GM03348 (cell line): ENCODE measurements at places on chromosomes 1 and 21.
A peak's percentile ranks its signal among the peaks of the same experiment; 100 is the strongest.

GRCh38 chr1:246350745-246351144, 156.3 kb downstream of the SMYD3 start:
- DNase-seq = no peak

DNA sequence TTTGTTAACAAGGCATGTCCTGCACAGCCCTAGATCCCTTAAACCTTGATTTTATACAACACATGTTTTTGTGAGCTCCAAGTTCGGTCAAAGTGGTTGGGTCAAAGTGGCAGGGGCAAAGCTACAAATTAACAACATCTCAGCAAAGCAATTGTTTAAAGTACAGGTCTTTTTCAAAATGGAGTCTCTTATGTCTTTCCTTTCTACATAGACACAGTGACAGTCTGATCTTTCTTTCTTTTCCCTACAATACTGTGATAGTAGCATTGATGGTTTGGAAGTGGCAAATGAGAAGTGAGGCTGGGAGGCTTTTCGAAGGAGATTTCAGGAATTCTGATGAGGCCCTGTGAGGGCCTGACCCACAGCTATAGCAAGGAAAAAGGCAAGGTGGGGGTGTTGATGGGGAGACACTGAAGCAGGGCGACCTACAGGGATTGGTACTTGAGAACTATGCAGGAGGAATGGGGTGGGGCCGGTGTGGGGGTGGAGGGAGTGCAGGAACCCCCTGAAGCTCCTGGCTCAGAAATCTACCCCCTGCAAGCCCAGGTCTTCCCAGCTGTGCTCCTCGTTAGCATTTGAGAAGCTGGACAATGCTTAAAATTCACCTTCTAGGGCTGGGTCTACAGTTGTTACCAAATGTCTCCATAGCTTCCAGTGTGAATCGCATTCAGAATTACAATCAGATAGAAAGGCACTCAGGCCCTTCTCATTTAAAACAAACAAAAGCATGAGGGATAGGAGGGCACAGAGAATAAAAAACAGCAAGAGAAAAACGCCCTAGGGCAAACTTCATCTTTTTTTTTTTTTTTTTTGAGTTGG, 102.6 kb upstream of the PPM1J start:
- no peak for DNase-seq

- DNase-seq = no peak
Measured at GRCh38 chr1:63411066-63411465, 43.6 kb downstream of the ALG6 start.

DNA sequence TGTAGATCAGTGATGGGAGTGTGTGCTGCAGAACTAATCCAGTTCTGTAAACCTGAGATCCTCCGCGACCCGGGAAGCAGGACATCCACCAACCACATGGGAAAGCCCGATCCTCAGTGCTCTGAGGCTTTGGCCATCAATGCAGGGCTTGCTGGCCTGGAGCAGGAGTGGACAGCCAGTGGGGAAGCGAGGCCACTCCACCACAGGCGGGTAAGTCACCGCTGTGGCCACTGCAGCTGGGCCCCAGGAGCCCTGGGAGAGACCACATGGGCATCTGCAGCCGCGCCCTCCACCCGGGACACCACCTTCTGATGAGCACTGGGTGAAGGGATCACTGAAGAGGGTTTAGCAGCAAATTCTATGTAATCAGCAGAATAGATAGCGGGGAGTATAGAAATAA, 811 bp downstream of the KRTAP12-1 start:
- no peak for DNase-seq

- peak; percentile 93 for DNase-seq
Measured at GRCh38 chr1:154404984-154405746, at the start of gene IL6R. TSS of gene IL6R (plus strand) at chr1:154405343. CDS start at chr1:154405630, 287 bp downstream.

DNA sequence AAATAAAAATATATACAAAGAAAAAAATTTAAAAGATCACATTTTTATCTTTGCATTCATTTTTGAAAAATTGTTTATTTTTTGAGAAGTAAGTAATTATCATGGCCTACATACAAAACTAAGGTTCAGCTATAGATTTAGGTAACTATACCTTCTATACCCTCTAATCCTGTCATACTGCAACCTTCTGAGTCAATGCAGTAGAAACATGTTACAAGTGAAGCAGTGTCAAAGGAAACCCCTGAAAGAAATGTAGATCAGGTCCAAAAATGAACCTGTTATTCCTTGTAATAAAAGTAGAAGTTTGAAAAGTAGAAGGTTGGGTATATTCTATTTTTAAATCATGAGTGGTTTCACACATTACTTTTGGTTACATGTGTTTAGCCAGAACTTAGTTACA, 51.3 kb downstream of the PTGS2 start:
- DNase-seq = no peak

DNA sequence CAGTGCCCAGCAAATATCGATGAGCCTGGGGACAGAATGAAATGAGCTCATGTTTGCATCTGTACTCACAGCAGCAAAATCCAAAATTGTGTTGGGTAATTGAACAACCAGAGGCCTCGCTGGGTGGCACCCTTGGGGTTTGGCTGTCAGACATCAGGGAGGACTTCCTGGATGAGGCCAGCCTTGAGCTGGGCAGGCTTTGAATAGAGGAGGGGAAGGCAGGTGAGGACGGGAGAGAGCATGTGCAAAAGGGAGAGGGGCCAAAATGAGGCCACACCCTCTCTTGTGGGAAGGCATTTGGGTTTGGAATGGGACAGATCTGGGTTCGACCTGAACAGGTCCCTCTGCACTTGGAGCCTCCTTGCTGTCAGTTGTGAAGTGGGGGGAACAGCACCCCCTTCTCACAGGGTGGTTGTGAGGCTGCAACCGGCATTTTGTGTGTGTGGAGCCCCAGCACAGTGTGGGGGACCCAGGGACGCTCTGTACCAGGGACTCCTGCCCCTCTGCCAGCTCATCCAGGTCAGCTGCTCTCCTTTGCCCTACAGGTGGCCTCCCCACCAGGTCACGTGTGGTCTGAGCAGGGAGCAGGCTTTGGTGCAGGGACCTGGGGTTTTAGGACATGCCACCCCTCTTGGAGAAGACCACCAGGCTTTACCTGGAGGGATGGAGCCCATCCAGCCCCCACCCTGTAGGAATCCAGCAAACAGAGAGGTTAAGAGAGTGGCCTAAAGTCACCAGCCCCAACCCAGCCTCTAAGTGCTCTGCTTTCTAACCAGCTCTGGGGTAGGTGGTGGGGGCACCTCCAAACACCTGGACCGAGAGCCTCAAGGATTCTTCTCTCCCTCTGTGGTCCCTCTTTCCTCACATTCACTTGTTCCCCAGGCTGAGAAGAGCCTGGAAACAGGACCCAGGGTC, 521.8 kb downstream of the PTPRU start:
- DNase-seq = no peak

- DNase-seq = peak; percentile 94
Measured at GRCh38 chr1:41432481-41433280, 51.8 kb downstream of the EDN2 start.

DNA sequence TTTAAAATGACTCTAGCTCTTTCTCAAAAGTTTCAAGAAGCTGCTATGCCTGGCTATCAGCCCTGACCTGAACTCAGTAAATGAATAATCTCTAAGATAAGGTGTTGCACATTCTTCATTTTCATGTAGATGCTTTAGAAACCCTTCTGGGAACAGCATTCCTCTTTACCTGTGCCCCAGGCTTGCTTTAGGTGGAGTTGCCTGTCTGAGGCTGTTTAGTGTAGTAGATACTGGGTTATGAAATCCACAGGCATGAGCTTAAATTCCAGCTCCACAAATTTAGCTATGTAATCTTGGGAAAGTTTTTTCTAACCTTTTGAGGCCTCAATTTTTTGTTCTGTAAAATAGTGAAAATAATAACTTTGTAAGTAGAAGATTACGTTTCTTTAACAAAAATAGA, 41.6 kb downstream of the ATP6V1G3 start:
- DNase-seq = no peak
